ENCODE measurements at places on chromosomes 2 and 18.

DNA sequence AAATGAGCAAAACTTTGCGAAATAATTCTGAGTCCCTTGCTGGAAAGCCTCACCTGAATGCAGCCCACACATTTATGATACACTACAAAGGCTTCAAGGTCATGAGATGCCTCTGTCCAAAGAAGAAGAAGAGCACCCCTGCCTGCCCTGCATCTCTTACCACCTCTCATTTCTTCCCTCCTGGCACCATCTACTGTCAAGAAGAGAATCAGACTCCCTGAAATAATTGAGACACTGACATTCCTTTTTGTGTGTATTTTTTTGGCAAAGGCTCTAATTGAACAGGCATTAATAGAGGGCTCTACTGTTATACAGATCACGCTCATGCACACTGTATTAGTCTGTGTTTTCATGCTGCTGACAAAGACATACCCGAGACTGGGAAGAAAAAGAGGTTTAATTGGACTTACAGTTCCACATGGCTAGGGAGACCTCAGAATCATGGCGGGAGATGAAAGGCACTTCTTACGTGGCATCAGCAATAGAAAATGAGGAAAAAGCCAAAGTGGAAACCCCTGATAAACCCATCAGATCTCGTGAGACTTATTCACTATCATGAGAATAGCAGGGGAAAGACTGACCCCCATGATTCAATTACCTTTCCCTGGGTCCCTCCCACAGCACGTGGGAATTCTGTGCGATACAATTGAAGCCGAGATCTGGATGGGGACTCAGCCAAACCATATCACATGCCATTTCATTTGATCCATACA lies 176.3 kb downstream of the ALPK2 start:
- no peak for DNase-seq

DNA sequence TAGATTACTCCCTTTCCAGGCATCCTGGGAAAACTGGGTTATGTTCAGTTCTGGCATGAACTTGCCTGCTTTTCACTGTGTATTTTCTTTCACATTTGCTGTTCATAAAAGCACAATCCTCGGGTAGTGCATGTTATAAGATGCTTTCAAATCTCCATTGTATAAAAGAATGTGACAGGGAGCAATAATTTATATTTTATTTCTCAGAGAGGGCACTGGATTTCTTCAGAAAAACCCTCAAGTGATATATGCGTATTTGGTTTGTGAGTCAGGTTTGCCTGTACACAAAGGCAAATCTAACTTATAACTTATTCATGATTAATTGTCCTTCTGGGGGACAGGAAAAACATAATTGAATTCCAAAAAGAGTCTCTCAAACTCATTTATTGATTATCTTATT lies 440.7 kb upstream of the MMADHC start:
- DNase-seq = no peak

DNA sequence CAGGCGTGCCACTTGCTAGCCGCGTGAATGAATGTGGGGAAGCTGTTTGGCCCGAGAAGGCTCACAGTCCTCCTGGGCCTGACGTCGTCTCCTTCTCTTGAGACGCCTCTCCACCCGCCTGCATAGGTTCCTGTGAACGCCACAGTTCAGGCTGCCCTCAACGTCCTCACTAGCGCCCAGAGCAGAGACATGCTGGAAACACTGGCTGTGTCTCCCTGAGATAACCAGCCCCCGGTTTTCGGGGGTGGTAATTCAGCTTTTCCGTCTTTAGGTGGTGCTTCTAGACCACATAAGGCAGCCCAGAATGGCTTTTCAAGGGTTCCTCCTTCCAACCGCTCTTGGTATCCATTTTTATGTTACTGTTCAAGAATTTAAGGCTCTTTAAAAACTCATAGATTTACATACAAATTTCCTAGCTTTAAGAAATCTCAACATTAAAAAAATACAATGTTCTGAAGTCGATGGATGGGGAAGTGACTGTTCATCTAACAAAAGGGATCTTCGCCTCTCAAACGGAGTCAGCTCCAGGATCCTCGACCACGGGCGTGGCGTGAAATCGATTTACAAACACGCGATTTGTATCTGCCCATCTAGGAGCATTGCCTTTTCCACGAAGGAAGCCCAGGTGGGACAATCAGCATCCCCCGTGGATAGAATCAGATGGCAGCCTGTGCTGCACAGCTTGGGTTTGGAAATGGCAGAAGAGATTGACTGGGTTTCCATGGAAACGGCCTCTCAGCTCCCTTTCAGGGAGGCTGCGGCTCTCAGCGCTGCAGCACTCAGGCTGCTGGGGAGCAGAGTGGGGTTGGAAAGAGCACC lies 110.6 kb upstream of the PXDN start:
- peak; percentile 80 for DNase-seq

- DNase-seq = no peak
Observed at GRCh38 chr2:119983108-119983507, 29.8 kb upstream of the EPB41L5 start.

DNA sequence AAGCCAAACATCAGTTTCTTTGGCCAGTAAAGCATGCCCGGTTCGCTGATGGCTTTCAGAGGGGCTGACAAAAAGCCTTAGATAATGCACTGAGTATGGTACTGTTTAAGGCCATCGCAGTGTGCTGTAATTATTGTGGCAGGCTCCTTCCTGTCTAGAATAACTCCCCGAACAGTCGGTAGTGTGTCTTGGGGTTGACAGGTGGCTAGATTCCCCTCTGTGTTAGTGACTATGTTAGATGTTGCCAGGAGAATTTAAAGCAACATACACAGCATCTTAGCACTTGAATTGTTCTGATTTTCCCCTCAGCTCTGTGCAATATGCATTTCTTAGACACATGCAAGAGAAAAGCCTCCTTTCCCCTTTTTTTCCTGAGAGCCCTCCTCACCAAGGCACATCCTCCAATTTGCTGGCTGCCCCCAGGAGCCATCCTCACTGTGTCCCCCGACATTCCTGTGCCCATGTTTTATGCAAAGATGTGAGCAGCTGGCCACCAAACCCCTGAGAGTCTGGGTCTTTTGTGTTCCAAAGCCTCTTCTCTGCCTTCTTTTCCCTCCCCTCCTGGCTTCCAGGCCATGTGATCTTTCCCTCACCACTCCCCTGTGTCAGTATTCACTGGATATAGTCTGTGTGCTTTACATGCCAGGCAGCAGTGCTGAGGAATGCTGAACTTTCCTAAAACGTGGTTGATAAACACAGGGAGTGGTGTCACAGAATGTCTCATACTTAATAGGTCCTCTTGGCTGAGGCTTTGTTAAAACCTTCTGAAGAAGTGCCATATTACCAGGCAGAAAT lies 331.5 kb downstream of the HRH4 start:
- no peak for DNase-seq

GRCh38 chr18:72601481-72601880 lies 57.3 kb upstream of the CBLN2 start:
- DNase-seq = no peak

DNA sequence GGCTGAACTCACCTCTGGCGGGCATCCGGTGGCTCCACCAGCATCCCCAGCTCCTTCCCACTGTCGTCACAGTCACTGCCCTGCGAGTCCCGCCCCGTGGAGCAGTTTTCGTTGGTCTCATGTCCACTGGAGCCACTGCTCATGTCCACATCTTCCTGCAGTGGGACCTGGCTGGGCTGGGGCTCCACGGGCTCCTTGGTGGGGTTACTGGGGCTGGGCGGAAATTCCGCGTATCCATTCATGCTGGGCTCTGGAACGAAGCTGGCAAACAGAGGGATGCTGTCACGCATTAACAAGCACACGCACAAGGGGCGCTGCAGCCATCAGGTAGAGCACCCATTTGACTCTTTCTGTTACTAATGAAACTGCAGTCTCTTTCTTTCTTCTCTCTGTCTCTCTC lies 10.7 kb downstream of the PER2 start:
- DNase-seq = peak; percentile 68

- DNase-seq = peak; percentile 100
Observed at GRCh38 chr2:207166039-207166348, 246 bp upstream of the KLF7 start.

DNA sequence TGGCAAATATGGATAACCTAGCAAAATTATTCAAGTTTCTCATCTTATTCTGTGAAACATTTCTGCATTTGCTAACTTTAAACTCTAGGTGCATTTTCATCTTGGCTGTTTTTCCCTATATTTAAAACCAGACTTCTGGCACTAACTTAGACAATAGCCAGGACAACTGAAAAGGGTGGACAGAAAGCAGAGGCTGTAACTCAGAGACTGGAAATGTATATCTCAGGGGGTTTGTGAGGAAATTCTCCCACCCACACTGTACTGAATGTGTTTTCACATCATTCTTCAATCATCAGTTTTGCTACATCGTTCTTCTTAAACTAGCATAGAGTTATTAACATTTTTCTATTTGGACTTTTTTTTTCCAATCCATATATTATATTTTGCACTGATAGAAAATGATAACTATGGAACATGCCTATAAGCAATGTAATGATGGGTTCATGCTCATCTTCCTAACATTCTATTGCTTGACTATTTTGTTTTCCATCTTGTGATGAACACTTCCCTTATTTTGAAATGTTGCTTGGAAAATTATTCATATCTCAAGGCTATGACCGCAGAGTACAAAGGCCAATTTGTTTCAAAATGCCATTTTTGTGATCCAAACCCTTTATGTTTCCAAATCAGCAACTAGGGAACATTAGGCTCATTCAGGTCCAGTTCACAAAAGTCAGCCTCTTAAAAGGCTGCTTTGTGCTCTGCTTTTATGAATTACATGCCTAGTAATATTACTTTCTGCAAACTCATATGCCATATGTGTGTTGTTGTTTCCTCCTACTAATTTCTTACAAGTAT lies 125.8 kb upstream of the CDH19 start:
- DNase-seq = no peak

DNA sequence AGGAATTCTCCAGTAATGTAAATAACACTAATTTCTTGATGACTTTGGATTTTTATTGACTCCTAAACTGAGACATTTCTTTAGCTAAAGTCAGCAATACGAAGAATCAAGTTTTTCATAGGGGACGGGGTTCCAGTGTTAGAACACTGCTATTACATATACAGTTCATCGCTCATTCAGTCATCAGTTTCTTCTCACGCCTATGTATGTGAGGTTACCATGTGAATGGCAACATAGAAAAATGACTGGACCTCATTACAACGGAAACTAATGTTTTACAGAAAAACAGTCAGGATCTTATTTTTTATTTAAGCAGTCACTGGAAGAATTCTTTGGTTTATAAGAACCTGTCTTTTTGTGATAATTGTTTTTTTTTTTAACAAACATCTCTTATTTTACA lies 56.4 kb downstream of the THADA start:
- DNase-seq = no peak
